ENCODE measurements at places on chromosomes 12 and 14. TPM values are rescaled to one million over a fixed set of nuclear protein-coding genes. Genes with fewer than 3 reads are reported as not detected.

Gene C14orf93
- total RNA-seq, result 19.7 TPM

Gene RHEBL1
- total RNA-seq, result not detected

Gene OR6C2
- total RNA-seq, result not detected

Gene CEBPE
- total RNA-seq, result not detected

Gene ORMDL2
- total RNA-seq, result 28.9 TPM

Gene KRT72
- total RNA-seq, result not detected

Gene EML5
- total RNA-seq, result 0.35 TPM

Gene SLC22A17
- total RNA-seq, result 5.6 TPM

Gene EFS
- not detected for total RNA-seq

Gene YEATS4
- 29.0 TPM for total RNA-seq

Gene ANG
- total RNA-seq, result 22.3 TPM

Gene ZNF219
- 68.8 TPM for total RNA-seq

Gene DLGAP5
- 9.9 TPM for total RNA-seq

Gene KCNA5
- not detected for total RNA-seq

- DNase-seq, result no peak
Observed at GRCh38 chr14:72479461-72479931, 414.4 kb downstream of the DPF3 start.

DNA sequence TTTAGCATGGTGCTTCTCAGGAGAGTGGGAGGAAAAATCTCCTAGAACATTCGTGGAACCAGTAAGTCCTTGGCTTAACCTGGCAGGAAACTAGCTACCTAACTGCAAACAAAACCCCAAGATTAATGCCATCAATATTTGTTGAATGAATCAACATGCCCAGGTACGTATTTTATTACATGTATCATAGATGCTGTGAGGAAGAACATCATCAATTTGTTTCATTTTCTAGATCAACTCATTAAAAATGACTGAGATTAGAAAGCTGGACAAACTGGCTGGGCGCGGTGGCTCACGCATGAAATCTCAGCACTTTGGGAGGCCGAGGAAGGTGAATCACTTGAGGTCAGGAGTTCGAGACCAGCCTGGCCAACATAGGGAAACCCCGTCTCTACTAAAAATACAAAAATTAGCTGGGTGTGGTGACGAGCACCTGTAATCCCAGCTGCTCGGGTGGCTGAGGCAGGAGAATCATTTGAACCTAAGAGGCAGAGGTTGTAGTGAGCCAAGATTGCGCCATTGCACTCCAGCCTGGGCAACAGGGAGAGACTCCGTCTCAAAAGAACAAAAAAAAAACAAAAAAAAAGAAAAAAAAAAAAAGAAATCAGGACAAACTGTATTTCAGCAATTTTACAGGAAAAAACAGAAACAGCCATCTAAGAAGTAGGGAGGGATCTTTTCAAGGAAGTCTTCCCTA lies 88.7 kb downstream of the NTN4 start:
- DNase-seq, result no peak

DNA sequence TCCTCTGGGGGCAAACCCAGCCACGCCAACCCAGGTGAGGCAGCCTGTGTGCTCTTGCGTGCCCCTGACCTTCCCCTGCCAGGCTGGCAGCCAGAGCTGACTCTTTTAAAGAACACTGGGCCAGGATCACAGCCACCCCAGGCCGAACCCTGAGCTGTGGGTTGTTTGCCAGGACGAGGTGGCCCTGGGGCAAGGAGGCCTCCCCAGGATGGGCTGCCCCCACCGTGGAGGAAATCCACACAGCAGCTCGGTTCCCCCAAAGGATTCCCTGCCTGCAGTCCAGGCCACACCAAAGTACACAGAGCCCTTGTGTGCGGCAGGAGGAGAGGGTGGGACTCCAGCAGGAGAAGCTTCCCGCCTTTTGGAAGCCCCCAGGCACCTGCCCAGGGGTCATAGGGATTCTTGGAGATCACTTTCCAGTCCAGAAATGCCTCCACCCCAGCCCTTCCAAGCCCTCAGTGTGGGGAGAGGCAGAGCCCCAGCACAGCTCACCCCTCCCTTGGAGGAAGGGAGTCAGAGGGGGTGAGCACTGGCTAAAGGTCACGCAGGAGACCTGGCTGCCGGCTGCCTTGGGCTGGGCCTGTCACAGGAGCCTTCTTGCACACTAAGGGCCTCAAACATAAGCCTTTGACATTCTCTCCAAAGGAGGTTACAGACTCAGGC lies 115.6 kb downstream of the CALM1 start:
- peak; percentile 75 for DNase-seq

- no peak for DNase-seq
Observed at GRCh38 chr12:77131977-77132490, 66.7 kb upstream of the E2F7 start.

DNA sequence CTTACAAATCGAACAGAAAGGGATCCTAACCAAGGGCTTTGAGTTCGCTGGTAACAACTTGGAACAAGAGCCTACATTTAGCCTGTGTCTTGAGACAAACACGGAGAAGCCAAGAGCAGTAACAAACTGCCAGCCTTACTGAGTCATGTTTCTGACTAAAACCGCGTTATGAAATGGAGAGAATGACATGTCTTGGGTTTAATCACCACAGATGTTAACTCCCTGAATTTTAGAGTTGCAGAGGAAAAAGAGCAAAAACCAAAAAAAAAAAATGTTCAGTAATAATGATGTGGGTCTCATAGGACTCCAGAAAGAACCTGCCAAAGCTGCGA lies 1.0 kb downstream of the BLTP3B start:
- DNase-seq, result no peak

- no peak for DNase-seq
Observed at GRCh38 chr14:24074625-24075484, 3.5 kb downstream of the CPNE6 start.

DNA sequence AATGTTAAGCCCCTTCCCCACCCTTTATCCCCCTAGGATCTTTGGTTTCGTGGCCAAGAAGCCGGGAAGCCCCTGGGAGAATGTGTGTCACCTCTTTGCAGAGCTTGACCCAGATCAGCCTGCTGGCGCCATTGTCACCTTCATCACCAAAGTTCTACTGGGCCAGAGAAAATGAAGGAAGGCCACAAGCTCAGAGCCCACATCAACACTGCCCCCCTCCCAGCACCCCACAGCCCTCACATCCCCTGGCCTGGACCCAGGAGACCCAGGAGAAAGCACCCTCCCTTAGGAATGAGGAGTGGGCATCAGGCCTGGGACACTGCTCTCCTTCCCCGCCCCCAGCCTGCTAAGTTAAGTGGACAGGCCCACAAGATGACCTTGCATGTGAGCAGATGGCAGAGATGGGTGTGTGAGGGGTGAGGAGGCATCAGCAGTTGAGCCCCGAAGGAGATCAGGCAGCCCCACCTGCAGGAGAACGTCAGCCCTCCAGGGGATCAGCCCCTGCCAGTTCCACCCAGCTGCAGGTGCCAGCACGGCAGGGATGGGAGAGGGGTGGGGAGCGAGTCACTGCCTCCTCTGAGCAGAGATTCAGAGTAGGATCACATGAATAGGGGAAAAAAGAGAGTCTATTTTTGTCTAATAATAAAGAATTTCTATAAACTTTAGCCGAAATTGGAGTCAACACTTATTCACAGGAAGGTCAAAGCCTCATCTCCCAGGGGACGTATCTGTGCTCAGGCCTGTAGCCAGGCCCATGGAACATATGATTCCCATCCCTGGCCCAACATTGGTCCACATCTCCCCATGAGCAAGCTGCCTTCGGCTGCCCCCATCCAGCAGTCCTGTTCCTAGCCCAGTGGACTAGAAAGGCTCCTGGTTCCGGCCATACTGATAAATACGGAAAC lies 14.1 kb downstream of the TNS2 start:
- DNase-seq, result peak; percentile 40

- DNase-seq, result no peak
Observed at GRCh38 chr12:82666830-82667229, 19.9 kb upstream of the TMTC2 start.

- DNase-seq, result no peak
Observed at GRCh38 chr14:68628605-68629310, 164.1 kb downstream of the ZFP36L1 start.

- no peak for DNase-seq
Observed at GRCh38 chr14:49497725-49498348, 88.3 kb downstream of the RPS29 start.

DNA sequence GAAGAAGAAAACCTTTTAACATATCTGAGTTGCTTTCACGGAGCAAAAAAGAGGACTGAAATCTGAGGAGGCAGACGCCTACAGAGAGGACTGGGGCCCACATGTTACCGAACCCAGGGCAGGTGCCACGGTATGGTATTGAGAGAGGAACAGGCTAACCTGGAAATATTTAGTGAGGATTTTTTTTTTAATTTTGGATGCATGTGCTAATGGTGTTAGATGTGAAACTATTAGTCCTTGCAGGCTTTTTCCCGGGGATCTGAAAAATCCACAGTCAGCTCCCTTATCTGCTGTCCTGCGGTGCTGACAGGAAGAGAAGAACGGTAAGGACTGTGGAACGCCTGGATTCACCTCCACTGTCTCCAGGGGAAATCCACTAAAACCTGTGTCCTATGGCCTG lies 819.7 kb downstream of the TMEM121 start:
- no peak for DNase-seq

- no peak for DNase-seq
Observed at GRCh38 chr12:5621329-5621728, 189.4 kb downstream of the NTF3 start.

DNA sequence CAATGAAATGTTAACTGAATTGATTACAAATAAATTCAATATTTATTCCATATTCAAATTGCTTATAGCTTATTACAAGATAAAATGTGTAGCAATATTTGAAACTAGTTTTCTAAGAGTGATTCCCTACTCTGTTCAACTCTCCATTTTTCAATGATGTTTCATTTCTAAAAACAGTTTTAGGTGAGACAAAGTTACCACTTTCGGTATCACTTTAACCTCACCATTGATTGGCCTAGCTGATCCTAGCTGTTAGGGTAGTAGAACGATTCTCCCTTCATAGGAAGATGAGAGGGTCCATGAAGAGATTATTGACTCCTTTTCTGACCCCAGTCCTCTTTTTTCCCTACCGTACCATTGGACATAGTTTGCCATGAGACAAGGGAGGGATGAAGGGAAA lies 373.3 kb downstream of the PRKD1 start:
- no peak for DNase-seq

GRCh38 chr14:73870525-73871235 lies 16.0 kb upstream of the ZNF410 start:
- DNase-seq, result no peak

DNA sequence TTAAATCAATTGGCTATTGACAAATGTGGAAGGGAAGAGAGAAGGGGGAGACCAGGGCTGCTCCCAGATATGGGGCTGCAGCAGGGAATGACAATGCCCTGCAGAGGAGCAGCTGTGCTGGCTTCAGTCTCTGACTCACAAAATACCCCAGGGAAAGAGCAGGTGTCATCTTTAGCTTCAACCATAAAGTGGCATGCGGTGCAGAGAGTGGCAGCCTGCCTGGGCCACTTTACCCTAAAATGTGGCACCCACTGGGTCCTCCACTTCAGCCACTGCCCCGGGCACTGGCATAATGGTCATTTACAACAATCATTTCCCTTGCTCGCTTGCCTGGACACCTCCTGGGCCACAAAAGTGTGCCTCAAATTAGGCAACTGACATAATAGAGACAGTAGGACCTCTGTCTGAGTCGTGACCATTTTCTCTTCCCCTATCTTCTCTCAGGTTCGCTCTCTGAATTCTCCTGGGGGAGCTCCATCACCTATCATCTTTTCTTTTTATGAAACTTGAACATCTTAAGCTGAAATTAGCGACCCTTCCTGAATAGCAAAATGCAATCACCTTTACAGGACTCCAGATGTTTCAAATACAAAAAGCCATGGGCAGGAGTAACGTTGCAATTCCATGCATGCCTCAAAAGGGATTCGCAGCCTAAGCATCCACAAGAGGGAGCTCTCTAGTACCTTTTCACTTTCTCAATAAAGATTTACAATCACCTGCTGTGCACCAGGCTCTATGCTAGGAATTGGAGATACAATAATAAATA lies 179.9 kb upstream of the ATF7IP start:
- peak; percentile 62 for DNase-seq

GRCh38 chr12:114361545-114361944 lies 44.4 kb downstream of the TBX5 start:
- DNase-seq, result no peak

- DNase-seq, result no peak
Observed at GRCh38 chr12:22722779-22723178, 97.8 kb downstream of the ETNK1 start.

DNA sequence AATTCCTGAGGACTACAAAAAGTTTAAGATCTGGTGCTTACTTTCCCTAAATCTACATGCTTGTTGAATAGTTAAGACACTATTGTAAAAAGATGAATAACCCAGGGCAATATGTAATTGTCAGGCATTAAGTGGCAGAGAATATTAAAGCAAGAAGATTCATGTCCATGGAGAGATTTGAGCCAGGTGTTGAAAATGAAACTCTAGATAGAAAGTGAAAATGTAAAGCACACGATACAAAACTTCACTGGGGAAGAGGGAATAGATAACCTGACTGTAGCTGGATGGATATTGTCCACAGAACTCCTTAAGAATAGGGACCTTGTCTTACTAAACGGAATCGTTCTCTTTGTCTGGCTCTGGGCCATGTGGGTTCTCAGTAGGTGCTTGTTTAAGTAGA lies 5.0 kb downstream of the CAND1 start:
- no peak for DNase-seq

GRCh38 chr12:66066137-66066928 lies 64.2 kb downstream of the LLPH start:
- DNase-seq, result no peak

DNA sequence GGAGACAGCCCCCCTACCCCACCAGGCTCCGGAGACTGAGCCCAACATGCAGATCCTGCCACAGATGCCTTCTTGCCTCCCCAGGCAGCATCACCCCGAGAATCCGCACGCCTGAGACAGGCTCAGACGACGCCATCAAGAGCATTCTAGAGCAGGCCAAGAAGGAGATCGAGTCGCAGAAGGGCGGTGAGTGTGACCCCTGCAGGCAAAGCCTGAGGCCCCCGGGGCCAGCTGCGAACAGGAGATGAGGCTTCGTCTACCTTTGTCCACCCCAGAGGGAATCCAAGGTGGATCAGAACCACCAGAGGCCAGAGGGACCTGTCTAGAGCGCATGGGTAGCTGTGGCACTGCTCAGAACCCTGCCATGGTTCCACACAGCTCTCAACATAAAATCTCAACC lies 56.9 kb downstream of the PHETA1 start:
- no peak for DNase-seq

DNA sequence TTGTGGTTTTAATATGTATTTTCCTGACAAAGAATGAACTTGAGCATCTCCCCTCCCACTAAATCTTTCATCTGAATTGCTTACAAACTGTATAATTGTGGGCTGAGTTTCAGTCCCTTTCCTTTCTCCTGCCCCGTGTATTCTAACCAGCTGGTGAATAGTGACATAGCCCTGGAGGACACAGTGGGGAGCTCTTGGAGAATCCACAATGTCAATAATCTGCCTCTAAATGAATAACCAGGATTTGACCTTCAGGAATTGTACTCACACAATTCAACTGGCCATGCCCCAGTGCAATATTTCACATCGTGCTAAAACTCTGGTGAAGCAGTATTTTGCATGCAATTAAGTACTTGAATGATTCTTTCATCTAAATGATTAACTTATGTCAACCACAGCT lies 177.2 kb downstream of the C12orf42 start:
- DNase-seq, result no peak

GRCh38 chr14:76138758-76139723 lies 12.7 kb upstream of the GPATCH2L start:
- DNase-seq, result no peak

GRCh38 chr12:2347844-2348481 lies 295.2 kb downstream of the CACNA1C start:
- no peak for DNase-seq

All from Peyer's patch (tissue), 4 donors.